ENCODE measurements at places on chromosomes 7 and 10. TPM values are rescaled to one million over a fixed set of nuclear protein-coding genes. Genes with fewer than 3 reads are reported as not detected.

- no peak for DNase-seq
Measured at GRCh38 chr7:141375442-141375841, 175.8 kb upstream of the AGK start.

The CYP26A1 gene
- not detected for total RNA-seq

DNA sequence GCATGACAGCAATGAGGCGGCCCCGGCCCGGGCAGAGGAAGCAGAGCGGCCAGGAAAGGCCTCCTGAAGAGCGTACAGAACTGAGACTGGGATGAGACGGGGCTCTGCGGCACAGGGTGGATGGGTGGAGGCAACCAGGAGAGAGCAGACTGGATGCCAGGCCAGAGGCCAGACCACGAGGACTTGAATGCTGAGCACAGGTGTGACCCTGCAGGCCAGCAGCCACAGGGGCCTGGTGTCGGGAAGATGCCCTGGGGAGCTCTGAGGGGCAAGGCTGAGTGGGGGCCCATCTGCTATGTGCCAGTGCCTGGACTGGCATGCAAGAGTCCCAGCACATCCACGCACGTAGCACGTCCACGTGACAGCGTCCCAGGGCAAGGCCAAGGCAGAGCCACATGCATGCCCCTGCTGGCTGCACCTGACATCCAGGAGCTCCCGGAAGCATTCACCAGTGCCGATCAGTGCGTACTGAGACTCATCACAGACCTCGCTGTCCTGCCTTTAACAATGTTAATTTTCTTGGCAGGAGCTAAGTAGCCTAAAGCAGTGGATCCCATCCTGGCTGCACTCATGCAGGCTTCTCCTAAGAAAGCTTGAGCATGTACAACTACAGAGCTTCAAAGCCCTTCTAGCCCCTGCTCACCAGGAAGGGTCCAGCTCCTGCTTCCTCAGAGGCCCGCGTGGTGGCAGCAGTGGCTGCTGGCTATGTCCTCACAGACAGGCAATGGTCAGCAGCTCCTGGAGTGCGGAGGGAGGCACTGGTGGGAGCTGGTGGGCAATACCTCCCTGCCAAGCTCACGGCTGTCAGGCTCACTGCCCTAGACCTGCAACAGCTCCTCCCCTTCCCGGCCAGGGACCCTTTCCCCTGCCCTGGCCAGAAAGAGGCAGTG is 18.0 kb downstream of the GRID1 start:
- DNase-seq = no peak

DNA sequence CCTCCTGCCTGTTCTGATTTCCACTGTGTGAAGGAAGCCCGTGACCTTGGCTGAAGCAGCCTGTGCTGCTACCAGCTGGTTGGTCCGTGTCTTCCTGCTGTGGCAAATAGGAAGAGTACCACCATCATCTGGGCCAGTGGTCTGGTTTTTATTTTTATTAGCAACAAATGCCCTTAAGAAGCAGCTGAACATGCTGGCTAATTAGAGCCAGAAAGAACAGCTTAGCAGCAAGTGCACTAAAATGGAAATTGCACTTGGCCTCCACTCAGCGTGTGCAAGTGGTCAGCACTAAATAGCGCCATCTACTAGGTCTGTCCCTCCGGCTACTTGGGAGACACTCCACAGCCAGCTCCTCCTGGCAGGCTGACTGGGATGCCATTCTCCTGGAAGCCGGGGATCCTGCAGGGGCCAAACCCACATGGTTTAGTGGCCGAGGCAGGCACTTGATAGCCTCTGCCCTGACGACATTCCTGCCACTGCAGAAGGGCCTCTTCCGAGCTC is 690.3 kb upstream of the FOXK1 start:
- DNase-seq = no peak

DNA sequence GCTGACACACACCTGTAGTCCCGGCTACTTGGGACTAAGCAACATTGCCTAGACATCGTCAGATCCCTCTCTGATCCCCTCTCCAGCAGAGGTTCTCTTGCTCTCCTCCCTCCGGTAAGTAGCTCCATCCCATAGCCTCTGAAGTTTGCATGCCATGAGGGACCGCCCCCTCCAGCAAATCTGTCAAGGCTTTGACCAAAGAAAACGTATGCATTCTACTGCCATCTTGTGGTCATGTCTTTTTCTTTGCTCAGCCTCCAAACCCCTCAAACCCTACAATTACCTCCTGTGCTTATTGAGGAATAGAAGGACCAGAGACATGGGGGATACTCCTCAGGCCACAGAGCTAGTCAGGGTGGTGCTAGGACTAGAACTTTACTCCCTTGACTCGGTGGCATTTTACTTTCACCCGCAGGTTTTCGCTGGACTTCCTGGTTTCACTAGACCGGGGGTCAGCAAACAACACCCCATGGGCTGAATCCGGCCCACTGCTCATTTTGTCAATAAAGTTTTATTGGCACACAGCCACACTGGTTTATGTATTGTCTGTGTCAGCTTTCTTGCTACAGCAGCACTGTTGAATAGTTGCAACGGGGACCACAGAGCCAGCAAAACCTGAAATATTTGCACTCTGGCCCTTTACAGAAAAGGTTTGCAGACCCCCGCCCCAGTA is 202.6 kb upstream of the FOXK1 start:
- DNase-seq = peak; percentile 92

- no peak for DNase-seq
Measured at GRCh38 chr7:81460250-81461045, 309.4 kb downstream of the HGF start.

The CALML3 gene
- not detected for total RNA-seq

The GNGT1 gene
- not detected for total RNA-seq

The IKZF1 gene
- total RNA-seq = 1.2 TPM

The SLC26A3 gene
- total RNA-seq = not detected

- no peak for DNase-seq
Measured at GRCh38 chr7:16711730-16712129, 41.8 kb upstream of the TSPAN13 start.

DNA sequence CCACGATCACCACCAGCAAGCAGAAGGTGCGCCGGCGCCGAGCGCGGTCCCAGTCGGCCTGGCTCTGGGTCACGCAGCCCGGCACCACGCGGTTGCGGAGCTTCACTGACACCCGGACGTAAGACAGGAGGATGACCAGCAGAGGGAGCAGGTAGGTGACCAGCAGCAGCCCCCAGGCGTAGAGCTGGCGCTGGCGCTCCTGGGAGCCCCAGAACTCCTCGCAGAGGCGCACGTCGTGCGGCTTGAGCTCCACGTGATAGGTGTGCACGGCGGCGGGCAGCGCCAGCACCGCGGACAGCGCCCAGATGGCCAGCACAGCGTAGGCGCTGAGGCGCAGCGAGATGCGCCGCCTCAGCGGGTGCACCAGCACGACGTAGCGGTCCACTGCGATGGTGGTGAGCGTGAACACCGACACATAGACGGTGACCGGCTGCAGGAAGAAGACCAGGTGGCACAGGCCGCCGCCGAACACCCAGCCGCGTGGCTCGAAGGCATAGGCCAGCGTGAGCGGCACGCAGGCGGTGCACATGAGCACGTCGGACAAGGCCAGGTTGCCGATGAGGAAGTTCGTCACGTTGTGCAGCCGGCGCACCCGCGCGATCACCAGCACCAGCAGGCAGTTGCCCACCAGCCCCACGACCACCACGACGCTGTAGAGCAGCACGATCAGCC is 920 bp downstream of the PRLHR start:
- no peak for DNase-seq

The AKR1C8 gene
- total RNA-seq = 0.12 TPM

The CPED1 gene
- total RNA-seq = 23.8 TPM

DNA sequence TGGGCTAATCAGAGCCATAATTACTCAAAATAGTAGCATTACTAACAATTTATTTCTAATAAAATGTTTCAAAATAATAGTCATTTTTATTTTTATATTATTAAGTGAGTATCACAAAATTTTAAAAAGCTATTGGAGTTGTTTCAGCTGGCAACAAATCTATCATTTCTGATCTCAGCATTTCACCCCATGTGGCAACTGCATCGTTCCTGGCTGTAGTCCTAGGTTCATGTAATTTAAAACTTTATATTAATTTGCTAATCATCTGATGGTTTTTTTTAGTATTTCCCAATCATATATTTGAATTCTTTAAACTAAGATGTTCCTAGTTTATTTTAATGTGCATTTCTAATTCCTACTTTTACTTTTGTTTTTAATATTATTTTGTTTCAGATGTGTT is 293.0 kb upstream of the AKR1E2 start:
- DNase-seq = no peak

The PTPRE gene
- total RNA-seq = 3.5 TPM

- DNase-seq = no peak
Measured at GRCh38 chr7:76293407-76293901, 9.0 kb upstream of the HSPB1 start.

The TUBAL3 gene
- not detected for total RNA-seq

The MSMB gene
- total RNA-seq = not detected

- no peak for DNase-seq
Measured at GRCh38 chr7:76386691-76387260, 22.7 kb downstream of the SSC4D start.

DNA sequence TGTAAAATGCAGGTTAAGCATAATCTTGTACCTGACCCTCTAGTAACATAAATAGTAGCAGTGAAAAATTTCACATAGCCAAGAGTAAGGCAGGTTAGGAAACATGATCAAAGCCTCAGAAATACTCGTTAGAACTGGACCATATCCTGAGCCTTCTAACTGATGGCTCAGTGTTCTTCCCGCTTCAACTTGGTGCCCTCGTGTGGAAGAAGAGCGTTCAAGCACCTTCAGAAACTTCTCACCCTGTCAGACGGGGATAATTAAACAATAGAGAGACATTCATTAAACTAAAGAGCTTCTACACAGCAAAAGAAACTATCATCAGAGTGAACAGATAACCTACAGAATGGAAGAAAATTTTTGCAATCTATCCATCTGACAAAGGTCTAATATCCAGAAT is 124.5 kb downstream of the MYOF start:
- DNase-seq = peak; percentile 31

GRCh38 chr7:82674268-82674667 is 230.7 kb upstream of the CACNA2D1 start:
- no peak for DNase-seq

DNA sequence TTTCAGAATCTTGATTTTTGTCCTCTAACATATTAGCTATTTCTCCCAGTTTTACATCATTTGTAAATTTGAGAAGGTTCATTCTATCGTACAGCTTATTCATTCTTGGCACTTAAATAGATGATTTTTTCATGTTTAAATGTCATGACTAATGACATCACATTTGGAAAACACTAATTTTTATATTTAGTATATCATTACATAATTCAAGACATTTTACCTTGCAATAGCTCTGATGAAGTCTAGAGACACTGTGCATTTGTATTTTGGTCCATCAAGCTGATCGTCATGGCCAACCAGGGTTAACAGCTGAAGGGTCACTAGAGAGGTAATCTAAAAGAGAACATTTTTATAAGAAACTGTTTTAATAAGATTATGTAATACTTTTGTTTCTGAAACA is 71.3 kb downstream of the ORC5 start:
- DNase-seq = no peak

GRCh38 chr7:42175834-42176723 is 60.9 kb downstream of the GLI3 start:
- no peak for DNase-seq

The ODAD2 gene
- 1.8 TPM for total RNA-seq

The TUBGCP2 gene
- 54.5 TPM for total RNA-seq

The ERVW-1 gene
- not detected for total RNA-seq

The LMOD2 gene
- not detected for total RNA-seq

- no peak for DNase-seq
Measured at GRCh38 chr10:96618653-96619052, 31.8 kb upstream of the TM9SF3 start.

- no peak for DNase-seq
Measured at GRCh38 chr7:151456276-151456675, 16.3 kb upstream of the CRYGN start.

- DNase-seq = no peak
Measured at GRCh38 chr10:56831681-56832080, 470.6 kb upstream of the ZWINT start.

GRCh38 chr10:33402220-33403073 is 68.0 kb upstream of the NRP1 start:
- no peak for DNase-seq

The LAMB1 gene
- 128 TPM for total RNA-seq

- peak; percentile 47 for DNase-seq
Measured at GRCh38 chr7:144408121-144408520, 4.6 kb upstream of the NOBOX start.

The MMRN2 gene
- total RNA-seq = 1.8 TPM

The FAM25C gene
- not detected for total RNA-seq

- DNase-seq = no peak
Measured at GRCh38 chr10:60433684-60434083, 44.0 kb upstream of the ANK3 start.

Data from H4 (cell line).